ENCODE measurements at places on chromosomes 2 and 18. TPM values are rescaled to one million over a fixed set of nuclear protein-coding genes. Genes with fewer than 3 reads are reported as not detected.

DNA sequence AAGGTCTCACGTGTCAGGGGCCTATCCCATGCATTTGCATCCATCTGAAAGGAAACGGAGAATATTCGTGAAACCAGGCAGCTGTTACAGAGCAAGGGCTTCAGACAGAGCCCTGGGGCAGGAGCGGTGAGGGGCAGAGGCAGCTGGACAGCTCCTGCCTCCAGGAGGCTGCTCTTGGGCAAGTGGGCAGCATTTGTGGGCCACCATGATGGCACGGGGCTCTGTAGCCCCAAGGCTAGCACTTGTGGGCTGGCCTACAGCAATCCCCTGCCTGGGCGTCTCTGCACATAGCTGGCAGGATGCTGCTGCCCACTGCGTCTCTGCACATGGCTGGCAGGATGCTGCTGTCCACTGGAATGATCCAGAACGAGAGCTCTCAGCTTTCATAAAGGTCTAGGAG lies 52.8 kb upstream of the PTMA start:
- no peak for DNase-seq

DNA sequence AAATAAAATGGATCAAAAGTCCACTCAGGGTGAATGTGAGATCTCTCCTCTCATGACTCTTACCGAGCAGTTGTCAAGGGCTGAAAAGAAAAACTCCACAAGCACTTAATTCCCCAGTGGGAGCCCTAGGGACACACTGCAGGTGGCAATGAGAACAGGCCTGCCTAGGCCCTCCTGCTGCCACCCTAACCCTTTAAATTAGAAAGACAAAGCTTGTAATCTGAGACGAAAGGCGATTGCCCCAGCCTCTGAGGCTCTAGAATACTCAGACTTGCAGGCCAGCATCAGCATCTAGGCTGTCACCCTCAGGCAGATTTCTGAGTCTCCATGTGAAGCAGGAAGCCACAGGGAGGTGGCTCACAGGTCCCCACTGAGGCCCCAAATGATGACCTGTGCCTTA lies 457.0 kb upstream of the MYT1L start:
- no peak for DNase-seq

DNA sequence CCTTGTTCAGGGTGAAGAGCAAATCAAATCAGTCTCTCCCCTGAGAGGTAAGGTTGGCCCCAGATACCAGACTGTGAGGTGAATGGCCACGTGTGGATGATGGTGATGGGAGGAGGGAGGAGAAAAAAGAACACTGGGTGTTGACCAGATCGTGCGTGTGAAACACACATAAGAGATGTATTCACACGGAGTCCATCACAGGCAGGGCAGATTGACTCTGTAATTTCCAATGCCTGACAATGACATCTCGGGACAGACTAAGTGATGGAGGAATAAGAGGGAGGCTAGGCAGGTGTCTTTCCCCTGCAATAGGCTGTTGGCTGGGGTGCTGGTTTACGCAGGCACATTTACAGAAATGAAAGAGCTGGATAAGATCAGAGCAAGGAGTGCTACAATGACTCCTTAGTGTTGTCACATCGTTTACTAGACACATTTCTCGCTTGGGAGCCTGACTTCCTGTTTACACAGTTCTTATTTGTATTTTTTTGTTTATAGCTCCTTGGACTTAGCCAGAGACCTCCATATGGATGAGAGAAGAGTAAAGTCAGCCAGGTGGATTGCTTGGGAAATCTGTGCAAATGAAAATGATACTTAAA lies 43.1 kb downstream of the CPO start:
- DNase-seq: no peak

GRCh38 chr2:19890104-19890503 lies 11.7 kb downstream of the TTC32 start:
- no peak for DNase-seq

GRCh38 chr2:31433541-31433940 lies 19.0 kb upstream of the XDH start:
- DNase-seq: no peak

DNA sequence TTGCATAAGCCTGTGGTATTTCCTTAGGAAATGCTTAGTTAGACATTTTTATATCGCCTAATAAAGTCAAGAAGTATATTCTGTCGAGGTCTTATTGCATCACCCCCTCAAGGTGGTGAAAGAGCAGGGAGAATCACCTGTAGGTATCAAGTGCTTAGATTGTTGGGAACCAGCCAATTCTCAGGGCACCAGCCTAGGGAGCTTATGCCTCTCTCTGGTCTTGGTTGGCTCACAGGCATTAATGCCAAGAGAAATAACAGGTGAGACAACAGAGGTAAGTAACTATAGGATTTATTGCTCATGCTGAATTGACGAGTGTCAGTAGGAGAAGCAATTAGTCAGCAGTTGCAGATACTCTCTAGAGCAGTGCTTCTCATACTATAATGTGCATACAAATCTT lies 663.3 kb upstream of the ZNF804A start:
- no peak for DNase-seq

- no peak for DNase-seq
These were observed 25.4 kb downstream of the USP14 start for GRCh38 chr18:183769-184168.

DNA sequence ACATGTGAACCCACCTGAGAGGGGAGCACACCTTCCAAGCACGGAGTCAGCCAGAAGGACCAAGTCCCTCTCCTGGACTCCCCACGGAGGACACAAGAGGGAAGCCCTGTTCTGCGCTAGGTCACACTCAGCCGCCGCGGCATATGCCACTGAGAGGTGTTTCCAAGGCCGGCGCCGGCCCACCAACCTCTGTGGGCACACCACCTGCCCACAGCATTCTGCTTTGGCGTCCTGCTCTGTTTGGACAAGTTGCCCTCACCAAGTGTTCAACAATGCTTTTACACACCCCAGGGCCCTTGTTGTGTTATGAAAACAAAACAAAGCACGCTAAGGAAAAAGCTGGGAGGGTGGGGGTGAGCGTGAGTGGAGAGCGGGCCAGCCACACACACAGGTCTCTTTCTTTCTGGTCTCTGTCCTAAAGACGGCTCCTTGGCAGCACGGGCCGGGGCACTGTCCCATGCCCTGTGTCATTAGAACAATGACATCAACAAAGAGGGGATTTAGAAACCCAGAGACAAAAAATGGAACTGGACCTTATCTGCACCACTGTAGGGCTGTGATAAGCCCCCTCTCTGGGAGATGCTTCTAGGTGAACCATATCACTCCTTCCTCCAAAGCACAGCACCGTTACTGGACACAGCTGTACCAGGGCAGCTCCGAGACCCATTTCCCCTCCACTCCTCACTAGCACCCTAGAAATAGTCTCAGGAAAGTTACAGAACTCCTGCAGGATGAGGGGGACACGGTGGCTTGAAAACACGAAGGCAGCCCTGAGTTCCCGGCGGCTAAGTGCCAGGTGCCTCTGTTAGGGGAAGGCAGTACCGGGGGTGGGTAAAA lies 17.0 kb downstream of the SMAD7 start:
- no peak for DNase-seq

DNA sequence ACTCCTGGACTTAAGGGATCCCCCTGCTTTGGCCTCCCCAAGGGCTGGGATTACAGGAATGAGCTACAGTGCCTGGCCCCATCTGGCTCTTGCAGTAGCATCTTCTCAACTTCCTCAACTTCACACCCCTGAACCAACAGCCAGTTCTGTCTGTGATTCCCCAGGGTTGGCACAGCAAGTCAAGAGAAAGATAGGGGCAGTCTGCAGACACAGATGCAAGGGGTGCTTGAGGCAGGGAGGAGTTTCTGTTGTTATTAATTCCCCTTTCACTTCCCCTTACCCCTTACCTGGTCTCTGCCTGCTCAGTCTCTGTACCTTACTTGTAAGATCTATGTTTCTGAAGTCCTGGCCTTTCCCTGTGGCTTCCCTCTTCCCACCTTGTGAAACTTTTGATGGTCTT lies 54.1 kb upstream of the MEX3C start:
- no peak for DNase-seq

DNA sequence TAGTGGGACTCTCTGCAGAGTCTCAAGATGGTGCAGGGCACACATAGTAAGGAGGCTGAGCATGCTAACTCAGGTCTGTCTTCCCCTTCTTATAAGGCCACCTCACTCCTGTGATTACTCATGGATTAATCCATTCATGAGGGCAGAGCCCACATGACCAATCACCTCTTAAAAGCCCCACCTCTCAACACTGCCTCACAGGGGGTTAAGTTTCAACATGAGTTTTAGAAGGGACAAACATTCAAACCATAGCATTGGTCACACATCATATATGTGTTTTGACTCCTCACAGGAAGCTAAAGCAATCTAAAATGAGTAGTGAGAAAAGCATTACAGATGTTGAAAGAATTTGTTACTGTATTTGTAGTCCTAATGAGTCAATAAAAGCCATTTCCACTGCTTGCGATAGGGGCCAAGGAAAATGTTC lies 57.5 kb downstream of the DTNA start:
- DNase-seq: no peak

- no peak for DNase-seq
These were observed 103.9 kb downstream of the TTC32 start for GRCh38 chr2:19797871-19798270.

- no peak for DNase-seq
These were observed 89.4 kb upstream of the MCFD2 start for GRCh38 chr2:47004905-47005495.

DNA sequence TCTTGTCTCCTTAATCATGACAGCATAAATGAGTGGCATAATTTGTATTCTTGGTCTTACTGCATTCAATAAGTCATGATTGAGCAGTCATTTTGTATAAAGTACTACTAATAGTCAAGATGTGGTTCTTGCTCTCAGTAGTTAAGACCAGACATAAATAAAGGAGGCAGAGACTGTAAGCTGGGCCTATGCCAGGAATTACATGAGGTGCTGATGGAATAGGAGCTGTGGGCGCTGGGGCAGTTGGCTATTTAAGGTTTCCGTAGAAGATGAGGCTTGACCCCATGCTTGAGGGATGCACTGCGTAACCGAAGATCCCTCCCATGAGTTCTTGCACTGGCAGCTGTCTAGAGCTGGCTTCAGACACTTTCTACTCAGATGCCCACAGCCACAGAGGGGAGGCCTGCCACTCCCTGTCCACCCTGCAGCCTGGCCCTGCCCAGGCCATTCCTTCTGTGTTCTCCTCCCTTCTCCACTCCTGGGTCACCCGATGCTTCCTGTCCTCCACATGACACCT lies 150.9 kb upstream of the REV1 start:
- DNase-seq: no peak

DNA sequence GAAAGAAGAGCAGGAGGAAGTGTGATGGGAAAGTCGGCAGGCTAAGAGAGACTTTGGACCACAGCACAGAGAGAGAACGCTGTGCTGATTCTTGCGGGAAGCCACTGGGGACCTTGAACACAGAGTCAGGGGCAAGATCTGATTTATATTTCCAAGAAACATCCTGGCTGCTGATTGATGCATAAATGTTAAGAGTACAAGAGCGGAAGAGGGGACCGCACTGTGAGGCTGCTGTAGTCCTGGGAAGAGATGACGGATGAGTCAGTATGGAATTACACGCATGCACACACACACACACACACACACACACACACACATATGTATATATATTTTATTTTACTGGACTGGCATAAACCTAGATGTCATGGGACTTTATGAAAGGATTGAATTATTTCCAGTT lies 865.6 kb upstream of the ID2 start:
- no peak for DNase-seq

DNA sequence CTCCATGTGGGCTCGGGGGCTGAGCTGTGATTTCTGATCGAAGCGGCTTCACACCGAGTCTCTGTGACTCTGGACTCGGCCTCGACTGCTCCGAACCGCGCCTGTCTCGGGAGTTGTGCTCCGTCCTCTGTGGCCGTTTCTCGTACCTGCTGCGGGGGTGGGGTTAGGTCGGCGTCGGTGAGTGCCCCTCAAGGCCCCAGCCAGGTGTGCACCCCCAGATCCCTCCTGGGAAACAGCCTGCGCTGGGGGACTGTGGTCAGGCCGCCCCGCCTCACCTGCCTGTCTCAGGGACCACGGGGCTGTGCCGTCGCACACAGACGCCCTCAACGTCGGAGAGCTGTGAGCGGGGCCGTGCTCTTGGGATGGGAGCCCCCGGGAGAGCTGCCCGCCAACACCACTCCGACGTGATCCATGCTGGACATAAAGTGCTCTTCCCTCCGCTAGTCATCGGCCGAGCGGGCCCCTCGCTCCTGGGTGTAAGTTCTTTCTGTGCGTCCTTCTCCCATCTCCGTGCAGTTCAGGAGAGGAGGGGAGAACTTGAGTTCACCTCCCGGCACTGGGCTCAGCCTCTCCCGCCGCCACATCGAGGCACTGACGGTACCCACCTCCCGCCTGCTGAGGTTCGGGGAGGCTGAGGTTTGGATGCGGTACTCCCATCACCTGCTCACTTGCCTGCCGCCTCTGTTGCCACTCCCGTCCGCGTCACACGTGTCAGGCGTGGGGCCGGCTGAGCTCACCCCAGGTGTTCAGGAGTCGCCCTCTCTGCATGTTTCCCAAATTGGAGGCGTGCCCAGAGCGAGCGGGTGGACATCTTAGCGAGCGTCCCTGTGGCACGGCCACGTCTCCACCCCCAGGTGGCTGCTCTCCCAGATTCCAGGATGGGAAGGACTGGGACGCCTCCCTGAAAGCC lies 55.7 kb downstream of the CTDP1 start:
- DNase-seq: peak; percentile 61

DNA sequence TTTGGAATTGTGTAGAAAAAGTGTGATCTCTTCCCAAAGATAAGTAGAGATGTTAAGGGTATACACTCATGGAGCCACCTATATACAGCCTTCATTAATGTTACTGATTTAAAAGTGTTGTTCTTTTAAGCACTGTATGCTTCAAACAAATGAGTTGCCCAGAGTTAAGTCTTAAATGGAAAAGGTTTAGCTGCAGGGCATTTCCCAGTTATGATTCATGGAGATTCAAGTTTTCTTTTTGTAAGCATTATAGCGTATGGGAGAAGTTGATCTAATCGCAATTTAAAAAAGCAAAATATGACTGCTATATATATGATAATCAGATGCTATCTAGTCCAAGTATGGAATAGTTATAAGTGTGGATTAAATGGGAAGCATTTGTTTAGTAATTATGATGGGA lies 4.8 kb downstream of the PDK1 start:
- DNase-seq: no peak

GRCh38 chr2:53985646-53986045 lies 14.9 kb upstream of the PSME4 start:
- DNase-seq: no peak

DNA sequence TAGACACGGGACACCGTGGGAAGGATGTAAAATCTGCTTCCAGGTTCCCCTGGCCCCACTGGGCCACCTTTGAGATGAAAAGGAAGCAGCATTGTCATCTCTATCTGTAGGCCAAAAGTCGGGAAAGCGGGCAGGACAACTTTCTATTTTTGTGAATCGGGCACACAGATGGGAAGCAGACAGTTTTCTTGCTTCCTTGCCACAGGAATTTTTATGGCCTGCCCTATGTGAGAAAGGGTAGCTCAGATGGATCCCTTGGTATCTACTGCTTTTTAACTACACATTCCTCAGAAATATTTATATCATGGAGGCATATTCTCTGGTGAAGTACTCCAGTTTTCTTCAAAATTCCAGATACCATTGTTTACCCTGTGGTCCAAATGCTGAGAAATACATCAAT lies 735.5 kb downstream of the CBLN2 start:
- DNase-seq: no peak

GRCh38 chr18:72869226-72870185 lies 1.7 kb upstream of the NETO1 start:
- no peak for DNase-seq

- DNase-seq: no peak
These were observed 37.5 kb downstream of the TMEM37 start for GRCh38 chr2:119469131-119469530.

The SERPINB4 gene
- total RNA-seq: not detected

The MYO3B gene
- total RNA-seq: not detected

The POMC gene
- total RNA-seq: 18.1 TPM

The C2orf66 gene
- not detected for total RNA-seq

The ACMSD gene
- total RNA-seq: not detected

The CNGA3 gene
- total RNA-seq: 3.6 TPM

The DSC3 gene
- total RNA-seq: under 0.01 TPM

The PIEZO2 gene
- 25.9 TPM for total RNA-seq

All from sigmoid colon (tissue), 7 donors.